T-helper 1 cell (primary cell): ENCODE measurements at places on chromosomes 2 and 18.

DNA sequence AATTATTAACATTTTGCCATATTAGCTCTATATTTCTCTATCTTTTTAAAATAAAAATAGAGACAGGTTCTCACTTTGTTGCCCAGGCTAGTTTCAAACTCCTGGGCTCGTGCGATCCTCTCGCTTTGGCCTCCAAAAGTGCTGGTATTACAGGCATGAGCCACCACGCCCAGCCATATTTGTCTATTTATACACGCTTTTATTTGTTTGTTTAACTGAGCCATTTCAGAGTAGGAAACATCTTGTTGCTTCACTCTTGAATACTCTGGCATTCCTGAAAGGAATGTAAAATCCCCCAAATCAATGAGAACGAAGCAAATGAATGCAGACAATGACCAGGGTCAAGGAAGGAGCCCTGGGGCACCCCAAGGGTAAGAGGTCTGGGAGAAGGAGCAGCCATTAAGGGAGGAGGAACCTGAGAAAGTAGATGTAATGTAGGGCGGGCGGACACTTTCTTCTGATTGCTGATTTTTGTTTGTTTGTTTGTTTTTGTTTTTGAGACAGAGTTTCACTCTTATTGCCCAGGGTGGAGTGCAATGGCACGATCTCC lies 31.7 kb upstream of the RAB1A start:
- DNase-seq = no peak

DNA sequence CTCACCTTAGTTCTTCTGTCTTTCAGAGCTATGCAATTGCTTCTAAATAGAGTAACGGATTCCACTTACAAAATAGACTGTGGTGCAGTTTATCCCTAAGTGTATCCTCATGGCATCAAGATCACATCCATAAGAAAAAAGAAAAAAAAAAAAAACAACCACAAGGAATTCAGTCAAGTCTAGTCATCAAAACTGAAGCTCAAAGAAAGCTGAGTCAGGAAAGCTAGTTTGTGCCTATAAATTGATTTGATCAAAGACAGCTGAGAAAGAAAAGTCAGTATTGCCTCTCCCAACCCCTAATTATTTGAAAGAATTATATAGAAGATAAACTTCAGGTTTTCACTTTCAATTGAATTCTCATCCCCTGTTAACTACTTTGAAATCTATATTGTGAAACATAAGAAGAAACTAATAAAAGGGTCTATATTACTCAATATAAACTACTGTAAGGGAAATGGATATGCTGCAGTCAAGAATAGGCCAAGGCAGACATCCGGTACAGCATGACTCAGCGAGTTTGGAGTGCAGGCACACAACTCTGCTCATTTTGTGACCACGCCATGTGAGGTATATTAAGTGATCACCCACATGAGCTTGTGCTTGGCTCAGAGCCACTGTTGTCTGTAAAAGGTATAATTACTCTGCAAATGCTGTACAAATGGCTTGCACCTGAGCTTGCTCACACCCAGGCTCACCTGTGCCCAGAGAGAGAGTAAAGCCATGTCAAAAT lies 568.1 kb upstream of the CRIM1 start:
- DNase-seq = no peak

GRCh38 chr2:111667542-111668273 lies 216.3 kb downstream of the ANAPC1 start:
- no peak for DNase-seq

GRCh38 chr2:136242687-136243277 lies 124.8 kb upstream of the CXCR4 start:
- peak; percentile 82 for DNase-seq

- no peak for DNase-seq
Observed at GRCh38 chr2:217955881-217956493, 46.8 kb downstream of the TNS1 start.
